ENCODE measurements at places on chromosomes 3 and 15.
A peak's percentile ranks its signal among the peaks of the same experiment; 100 is the strongest.

DNA sequence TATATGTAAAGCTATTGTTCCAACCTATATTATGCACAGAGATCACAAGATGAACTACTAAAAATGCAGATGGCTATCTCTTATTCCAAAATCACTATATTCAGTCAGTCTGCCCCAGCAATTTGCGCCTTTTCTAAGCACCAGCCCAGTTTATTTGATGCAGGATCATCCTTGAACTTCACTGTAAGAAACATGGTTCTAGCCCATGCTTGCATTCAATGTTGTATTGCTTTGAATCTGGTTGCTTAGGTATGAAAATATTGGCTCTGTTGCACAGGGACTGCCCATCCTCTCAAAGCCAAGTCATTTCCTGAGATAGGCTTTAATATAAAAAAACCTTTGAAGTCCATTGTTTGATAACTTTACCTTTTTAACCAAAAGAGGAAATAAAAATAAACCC lies 170.5 kb upstream of the LRIG1 start:
- no peak for DNase-seq

- no peak for DNase-seq
These were observed 20.5 kb downstream of the TM4SF4 start for GRCh38 chr3:149494759-149495580.

DNA sequence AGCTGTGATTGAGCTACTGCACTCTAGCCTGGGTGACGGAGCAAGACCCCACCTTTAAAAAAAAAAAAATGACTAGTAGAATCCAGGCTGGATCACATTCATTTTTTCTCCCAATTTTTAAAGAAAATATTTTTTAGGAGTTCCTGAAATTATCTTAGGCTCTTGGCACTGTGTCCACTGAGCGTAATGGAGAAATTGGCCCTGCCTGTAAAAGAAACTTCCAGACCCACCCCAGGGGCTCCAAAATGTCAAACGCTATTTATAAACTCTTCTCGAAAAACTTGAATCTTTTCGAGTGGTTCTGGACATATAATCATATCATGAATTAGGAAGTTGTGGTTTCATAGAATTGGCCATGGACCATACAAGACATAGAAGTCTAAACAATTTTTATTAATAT lies 300.2 kb upstream of the RGMA start:
- DNase-seq = no peak

- no peak for DNase-seq
These were observed 117.3 kb downstream of the XXYLT1 start for GRCh38 chr3:195153653-195154052.

GRCh38 chr15:98896802-98897732 lies 110.5 kb downstream of the PGPEP1L start:
- DNase-seq = no peak

DNA sequence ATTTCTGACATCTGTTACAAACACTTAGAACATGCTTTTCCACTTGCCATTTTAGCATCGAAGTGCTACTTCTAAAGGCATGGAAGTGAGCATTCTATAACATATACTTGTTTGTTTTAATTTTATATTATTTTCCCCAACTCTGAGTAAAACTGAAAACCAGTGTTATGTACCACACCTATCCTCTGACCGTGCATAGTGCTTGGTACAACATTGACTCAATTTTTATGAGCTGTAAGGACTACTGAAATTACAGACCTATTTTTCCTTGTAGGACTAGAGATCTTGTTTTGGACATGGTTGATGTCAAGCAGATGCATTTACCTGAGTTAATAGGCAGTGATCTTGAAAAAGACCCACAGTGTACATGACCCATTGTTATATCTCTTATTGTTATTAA lies 51.5 kb upstream of the CCNB2 start:
- no peak for DNase-seq

GRCh38 chr3:81763001-81763400 lies 1.6 kb upstream of the GBE1 start:
- no peak for DNase-seq

GRCh38 chr3:55899887-55900286 lies 412.8 kb upstream of the WNT5A start:
- peak; percentile 56 for DNase-seq

DNA sequence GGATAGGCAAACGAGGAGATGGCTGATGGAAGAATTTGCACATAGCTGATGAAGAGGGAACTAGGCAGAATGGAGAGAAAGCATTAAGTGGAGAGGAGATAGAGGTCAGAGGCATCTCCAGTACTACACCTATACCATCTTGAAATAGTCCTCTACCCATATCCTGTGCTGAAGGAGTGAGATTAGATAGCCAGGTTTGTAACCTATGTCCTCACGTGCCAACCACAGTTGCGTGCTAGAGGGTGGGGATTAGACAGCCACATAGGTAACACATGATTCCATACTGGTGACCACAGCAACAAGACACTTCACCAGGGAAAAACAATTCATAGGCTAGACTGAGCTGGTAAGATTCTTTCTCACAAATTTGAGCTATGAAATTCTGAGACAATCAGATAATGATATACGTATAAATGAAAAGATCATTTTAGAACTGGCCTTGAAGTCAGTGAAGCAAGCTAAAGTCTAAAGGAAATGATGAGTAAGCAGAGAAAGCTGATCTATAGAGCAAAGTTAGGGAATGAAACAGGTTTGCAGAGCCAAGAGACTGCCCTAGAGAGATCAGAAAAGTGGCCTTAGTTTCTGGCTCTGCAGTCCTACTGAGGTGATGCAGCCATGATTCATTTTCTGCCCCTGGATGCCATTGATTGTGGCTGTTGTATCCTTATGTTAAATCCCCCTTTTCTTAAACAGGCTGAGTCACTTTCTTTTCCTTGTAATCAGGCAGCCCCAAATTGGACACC lies 17.7 kb downstream of the MYNN start:
- no peak for DNase-seq

DNA sequence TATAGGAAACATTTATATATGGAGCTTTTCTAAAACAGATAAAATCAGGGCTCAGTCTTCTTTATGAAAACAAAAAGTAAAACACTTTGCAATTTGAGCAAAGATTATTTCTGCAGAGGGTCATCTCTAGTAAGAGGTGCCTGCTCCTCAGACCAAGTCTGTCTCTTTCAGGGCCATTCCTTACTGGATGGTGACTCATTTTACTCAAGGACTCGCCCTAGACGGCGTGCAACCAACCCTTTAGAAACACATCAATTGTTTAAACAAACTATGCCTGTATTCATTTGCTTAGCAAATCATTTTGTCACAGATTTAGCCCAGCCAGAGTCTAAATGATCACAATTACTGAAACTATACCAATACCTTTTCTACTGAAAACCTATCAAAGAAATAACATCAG lies 242.8 kb upstream of the ICE2 start:
- DNase-seq = no peak

- DNase-seq = no peak
These were observed 25.2 kb downstream of the TSEN2 start for GRCh38 chr3:12509466-12509865.

DNA sequence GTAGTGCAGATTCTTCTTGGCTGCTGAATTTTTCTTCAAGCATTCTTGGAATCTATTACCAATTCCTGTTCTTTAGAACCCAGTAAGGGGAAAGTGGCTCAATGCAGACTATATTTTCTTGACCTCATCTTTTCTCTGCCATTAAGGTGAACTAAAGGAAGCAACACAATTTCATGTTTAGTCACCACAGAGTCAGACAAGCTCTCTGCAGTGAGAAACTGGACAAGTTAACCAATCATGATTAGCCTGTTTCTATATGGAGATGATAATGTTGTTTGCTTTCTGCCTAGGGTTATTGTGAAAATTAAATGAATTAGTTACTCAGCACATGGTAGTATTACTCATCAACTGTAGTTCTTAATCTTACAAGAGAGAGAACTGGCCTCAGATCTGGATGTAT lies 1075.1 kb downstream of the AGBL1 start:
- DNase-seq = no peak

DNA sequence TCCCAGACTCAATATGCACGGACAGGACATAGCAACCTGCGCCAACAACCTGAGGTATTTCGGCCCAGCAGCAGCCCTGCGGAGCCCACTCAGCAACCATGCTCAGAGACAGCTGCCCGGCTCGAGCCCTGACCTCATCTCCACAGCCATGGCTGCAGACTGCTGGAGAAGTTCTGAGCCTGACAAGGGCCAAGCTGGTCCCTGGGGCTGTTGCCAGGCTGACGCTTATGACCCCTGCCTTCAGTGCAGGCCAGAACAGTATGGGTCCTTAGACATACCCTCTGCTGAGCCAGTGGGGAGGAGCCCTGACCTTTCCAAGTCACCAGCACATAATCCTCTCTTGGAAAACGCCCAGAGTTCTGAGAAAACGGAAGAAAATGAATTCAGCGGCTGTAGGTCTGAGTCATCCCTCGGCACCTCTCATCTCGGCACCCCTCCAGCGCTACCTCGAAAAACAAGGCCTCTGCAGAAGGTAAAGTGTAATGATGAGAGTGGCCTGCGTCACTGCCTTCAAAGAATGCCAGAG lies 25.5 kb downstream of the TMEM41A start:
- no peak for DNase-seq

All from WTC11 (cell line).